ENCODE measurements at places on chromosomes 2 and 18. TPM values are rescaled to one million over a fixed set of nuclear protein-coding genes. Genes with fewer than 3 reads are reported as not detected.

L3MBTL4 gene
- total RNA-seq: 0.23 TPM

OLA1 gene
- 177 TPM for total RNA-seq

PSD4 gene
- 18.7 TPM for total RNA-seq

PRSS56 gene
- not detected for total RNA-seq

- no peaks in the 10 kb centered on the region for H3K27me3 ChIP-seq
- no peak overlapping the region for H3K4me3 ChIP-seq
- DNase-seq: no peak
- no peak overlapping the region for H3K27ac ChIP-seq
Measured at GRCh38 chr2:204005940-204006721, 69.6 kb downstream of the ICOS start.
